Activated effector memory CD4-positive, alpha-beta T cell treated with Interleukin-2 at 50 U/mL for 16 hours (primary cell): ENCODE measurements at places on chromosomes 7 and 10.

GRCh38 chr10:130713731-130714130 is 577.5 kb downstream of the GLRX3 start:
- no peak for DNase-seq

GRCh38 chr7:50674896-50675835 is 107.5 kb downstream of the GRB10 start:
- no peak for DNase-seq

- DNase-seq = no peak
Observed at GRCh38 chr10:11118686-11119085, 101.0 kb downstream of the CELF2 start.

- DNase-seq = no peak
Observed at GRCh38 chr10:43193496-43194080, 55.3 kb downstream of the CSGALNACT2 start.

DNA sequence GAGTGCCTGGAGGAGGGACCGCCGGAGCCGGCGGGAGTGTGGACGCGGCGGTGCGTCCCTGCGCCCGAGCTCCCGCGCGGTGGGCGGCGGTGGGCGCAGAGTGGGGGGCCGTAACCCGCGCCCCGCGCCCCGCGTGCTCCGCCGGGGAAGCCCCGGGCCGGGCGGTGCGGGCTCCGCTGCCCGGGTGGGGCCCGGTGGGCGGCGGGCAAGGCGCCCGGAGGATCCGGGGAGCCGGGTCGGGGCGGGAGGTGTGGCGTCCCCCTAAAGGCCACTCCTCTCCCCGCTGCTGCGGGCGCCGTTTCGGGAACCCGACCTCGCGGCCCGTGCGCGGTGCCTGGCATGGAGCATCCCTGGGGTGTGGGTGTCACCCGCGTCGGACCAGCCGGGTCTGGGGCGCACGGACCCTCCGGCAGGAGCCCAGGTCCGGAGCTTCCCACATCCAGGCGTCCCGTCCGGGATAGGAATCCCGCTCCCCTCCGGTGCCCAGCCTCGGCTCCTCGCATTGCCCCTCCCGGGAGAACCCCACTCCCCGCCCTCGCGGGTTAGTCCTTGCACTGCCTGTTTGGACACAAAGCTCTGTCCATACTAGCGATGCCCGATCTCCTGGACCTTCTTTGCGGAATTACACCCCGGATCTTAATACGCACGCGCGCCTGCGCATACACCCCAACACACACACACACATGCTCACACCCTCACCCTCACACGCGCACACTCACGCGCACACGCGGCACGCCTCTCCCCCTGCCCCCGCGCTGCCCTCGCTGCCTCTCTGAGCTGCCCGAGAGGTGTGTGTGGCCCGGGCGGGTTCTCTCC is 723 bp downstream of the MTURN start:
- peak; percentile 40 for DNase-seq

- DNase-seq = no peak
Observed at GRCh38 chr10:105834261-105835059, 1193.4 kb downstream of the SORCS3 start.

- DNase-seq = no peak
Observed at GRCh38 chr7:140981951-140982350, 32.8 kb downstream of the MRPS33 start.

- DNase-seq = no peak
Observed at GRCh38 chr7:90709501-90710465, 113.7 kb downstream of the CDK14 start.

DNA sequence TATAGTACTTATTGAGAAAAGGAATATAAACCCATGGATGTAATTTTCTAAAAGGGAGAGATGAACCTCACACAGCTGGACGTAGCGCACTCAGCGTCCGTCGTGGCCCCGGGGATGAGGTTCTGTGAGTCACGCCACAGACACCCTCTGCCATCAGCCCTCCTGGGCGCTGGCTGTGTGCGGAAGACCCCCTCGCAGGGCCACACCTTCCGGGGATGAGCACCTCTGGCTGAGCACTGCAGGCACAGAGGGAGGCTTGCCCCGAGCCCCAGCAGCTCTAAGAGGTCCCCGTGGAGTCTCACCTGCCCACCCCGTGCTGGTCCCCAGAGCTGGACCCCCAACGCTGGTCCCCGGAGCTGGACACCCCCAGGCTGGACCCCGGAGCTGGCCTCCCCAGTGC is 215.8 kb downstream of the PTPRN2 start:
- no peak for DNase-seq

DNA sequence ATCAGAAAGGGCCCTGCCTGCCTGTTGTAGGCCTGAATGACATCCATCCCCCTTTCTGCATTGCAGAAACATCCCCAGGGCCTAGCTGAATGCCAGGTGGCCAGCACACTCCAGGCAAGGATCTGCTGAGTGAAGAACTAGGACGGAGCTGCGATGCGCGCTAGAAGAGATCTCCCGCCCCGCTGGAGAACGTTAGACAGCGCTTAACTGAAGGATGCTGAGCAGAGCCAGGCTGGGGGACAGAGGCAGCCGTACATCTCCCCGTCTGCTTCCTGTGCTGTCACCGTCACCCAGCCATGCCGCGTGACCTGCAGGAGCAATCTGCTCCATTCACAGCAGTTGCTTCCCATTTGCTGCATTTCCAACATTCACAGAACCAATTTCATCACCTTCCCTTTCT is 73.3 kb downstream of the FAM53B start:
- no peak for DNase-seq

DNA sequence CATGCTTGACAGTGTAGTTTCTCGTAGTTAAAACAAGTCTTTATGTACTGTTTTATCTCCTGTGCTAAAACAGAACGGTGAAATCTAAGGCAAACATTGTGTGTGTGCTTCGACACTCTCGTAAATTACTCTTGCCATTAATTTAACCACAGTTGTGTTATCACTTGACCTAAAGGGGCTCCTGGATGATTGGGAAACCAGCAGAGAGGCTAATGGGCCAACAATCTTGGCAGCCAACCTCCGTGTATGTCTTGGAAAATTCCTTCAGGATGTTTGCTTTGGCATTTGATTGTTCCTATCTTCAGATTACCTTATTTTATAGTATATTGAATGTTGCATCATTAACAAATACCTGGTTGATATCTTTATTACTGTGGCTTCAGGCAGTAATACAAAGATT is 409.5 kb downstream of the SDK1 start:
- DNase-seq = no peak

- no peak for DNase-seq
Observed at GRCh38 chr10:132693676-132694075, 92.3 kb downstream of the NKX6-2 start.

GRCh38 chr10:114691442-114691941 is 33.4 kb upstream of the ABLIM1 start:
- no peak for DNase-seq

DNA sequence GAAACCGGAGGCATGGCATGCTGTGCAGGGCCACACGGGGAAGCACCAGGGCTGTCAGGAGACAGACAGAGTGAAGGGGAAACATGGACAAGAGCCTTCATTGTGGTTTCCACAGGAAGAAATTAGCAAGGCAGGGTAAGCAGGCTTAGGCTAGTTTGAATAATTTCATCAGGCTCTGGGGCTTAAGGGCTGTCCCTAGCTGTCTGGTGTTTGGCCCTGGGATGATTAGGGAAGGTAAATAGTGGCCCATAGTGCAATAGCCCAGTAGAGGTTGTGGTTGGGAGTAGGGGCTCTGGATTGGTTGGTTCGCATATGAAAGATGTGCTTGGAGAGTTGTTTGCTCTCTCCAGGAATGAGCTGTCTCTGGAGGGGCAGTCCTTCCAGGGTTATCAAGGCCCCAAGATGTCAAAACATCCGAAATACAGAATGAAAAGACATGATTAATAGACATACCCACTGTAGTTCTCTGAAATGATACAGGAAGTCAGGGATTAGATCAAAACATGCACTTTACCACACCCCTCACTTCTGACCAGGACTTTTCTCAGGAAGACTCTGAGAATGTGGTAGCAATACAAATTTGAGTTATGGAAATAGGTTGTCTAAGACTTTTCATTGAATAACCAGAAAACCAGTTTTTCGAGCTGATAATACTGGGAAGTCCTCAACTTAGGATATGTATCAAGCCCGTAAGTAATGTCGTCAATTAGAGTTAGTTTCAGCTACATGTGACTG is 224.9 kb upstream of the NFE2L3 start:
- DNase-seq = no peak

DNA sequence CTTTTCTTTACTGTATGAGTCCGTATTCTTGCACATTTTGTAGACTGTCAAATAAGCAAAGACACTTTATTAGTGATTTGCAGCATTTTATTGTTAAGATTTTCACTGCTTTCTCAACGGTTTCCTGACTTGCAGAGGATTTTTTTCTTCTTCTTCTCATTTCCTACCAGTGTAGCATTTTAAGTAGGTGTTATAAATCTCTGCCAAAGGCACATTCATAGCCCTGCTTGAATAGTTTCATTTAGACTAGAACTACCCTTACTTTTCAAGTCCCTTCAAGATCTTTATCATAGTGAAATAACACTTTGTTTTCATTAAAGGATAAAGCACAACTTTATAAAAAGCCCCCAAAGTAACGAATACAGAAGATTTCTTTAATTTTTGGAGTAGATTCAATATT is 271.4 kb downstream of the TSPAN12 start:
- no peak for DNase-seq

GRCh38 chr10:13672548-13672947 is 85.8 kb downstream of the PRPF18 start:
- no peak for DNase-seq
